GM10248 (cell line): ENCODE measurements at places on chromosomes 6 and 20.
A peak's percentile ranks its signal among the peaks of the same experiment; 100 is the strongest.

DNA sequence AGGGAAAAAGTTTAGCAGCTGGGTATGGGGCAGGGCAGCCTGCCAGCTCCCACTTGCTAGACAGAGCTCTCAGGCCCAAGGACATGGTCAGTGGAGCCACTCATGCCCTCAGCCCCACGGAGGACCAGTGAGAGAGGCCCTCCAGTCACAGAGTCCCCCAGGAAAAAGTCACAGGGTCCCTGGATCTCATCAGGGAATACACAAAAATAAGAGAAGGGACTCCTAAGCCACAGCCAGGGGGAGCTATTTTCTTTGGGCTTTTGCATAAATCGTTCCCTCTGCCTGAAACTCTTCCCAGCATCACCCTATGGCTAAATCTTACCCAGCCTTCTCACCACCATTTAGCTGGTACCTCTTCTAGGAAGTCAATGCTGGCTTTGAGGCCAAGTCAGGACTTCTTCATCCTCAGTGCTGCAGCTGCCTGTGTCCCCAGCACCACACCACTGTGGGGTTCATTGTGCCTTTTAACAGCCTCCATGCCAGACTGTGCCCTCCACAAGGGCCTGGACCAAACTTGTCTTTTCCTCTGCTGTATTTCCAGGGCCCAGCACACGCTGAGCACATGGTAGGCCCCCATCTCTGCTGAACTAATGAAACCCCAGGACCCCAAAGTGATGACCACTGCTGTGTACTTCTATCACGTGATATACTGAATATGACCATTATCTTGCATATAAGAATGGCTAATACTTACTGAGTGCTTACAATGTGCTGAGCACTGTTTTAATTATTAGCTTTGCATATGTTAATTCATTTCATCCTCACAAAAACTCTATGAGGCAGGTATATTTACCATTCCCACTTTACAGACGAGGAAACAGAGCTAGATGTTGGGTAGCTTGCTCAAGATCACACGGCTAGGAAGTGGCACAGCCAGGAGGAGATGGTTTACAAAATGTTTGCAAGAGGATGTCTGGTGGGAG, 2.0 kb downstream of the ZNF335 start:
- DNase-seq = peak; percentile 46

- no peak for DNase-seq
These were observed 114.2 kb upstream of the BEND6 start for GRCh38 chr6:56840467-56841380.

- no peak for DNase-seq
These were observed 33.2 kb upstream of the VEGFA start for GRCh38 chr6:43736844-43737243.

DNA sequence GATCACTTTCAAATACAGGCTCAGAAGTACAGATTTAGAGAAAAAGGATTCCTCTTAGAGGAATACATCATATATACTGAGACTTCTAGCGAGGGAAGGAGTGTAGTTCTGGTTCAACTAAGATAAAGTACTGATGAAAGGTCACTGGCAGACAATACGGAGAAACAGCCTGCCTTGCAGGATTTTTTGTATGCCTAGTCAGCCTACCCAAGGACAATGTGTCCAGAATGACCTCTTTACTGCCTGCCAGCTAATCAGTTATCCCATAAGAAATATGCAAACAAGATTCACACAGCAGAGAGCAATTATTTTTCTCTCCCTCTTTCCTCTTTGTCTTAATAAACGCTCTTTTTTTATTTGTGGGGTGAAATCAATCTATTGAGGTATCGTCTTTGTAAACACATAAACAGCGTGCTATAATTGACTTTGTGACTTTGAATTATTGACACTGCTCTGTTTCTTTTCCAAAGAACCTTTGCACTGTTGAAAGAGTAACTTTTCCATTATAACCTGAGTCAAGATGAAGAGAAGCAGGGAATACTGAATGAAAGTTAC, 1.4 kb upstream of the TSPYL4 start:
- no peak for DNase-seq

- DNase-seq = no peak
These were observed 71.1 kb downstream of the CDH22 start for GRCh38 chr20:46237227-46237626.

DNA sequence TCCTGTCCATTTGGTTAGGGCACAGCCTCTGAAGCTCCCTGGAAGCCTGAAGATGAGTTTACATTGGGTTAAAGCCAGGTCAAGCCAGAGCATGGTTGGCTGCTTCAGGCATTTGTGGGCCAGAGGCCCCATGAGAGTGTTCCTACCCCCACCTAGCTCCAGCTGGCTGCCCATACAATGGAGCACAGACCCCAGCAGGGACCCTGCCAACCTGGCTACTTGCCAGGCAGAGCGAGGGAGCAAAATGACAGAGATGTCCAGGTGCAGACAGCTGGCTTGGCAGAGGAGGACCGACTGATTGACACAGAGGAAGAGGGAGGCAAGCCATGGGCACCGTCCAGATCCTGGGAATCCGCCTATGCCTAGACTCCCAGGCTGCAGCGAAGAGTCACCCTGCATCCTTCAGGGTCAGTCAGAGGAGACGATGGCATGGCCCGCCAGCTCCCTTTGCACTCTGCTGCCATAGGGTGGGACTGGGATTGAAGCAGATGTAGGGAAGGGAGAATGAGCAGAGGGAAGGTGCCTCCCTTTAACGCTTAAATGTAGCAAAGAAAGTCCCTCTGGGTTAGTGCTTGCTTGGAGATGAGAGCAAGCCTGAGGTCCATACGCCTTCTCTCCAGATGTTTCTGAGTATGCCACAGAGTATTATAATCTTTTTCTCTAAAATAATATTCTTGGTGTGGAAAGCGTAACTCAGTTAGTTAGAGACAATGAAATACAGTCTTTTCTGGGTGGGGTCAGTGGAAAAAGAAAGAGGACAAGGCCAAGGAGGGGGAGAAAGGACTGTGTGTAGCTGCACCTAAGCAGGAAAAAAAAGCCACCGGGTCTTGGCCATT, 77.6 kb upstream of the FYN start:
- DNase-seq = no peak

DNA sequence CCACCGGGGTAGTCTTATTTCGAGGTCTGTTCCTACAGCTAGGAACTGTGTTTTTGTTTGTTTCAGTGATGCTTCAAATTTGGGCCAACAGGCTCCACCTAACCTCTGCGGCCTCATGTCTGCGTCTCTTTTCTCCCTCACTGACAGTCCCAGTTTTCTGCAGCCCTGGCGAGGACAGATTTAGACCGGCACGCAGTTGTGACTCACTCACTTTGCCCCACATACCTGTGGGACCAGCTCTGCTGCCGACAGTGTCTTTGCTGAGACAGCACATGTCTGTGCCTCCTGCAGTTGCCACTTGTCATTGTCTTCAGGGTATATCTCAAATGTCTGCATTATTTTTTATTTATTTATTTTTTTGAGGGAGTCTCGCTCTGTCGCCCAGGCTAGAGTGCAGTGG, 29.2 kb downstream of the OSBPL2 start:
- no peak for DNase-seq

- no peak for DNase-seq
These were observed 405.0 kb downstream of the CDKAL1 start for GRCh38 chr6:20939161-20939775.

DNA sequence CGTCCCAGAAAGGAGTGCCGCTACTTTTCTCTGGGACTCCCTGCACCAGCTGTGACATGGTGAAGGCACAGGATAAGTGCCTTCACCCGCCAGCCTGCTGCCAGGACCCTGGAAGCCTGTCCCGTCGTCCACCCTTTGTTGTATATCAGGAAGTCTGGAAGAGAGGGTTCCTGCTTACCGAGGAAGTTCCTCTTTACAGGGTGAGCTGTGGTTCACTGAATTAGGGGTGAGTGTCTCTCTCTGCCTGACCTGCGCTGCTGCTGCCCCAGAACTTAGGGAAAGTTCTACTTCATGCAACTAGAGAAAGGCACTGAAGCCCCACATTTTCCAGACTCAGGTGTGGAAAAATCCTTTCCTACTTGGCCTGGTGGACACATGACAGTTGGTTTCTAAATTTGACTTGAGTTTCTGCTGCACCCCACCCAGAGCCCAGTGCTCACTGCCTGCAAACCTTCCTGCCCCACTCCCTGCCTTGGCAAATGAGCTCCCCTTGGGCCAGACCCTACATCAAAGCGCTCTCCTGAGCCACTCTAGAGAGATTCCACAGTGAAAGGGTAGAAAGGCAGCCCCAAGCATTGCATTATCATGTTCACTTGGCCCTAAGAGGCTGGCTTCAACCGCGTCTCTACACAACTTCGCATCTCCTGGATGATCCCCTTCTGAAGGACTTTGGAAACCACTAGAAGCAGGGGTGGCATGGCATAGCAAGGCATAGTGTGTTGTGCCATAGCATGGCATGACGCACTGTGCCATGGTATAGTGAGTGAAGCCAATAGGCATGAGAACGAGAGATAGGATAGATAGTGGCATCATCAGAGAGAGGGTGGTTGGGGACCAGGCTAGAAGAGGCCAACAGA, 215.8 kb upstream of the CDYL start:
- no peak for DNase-seq

DNA sequence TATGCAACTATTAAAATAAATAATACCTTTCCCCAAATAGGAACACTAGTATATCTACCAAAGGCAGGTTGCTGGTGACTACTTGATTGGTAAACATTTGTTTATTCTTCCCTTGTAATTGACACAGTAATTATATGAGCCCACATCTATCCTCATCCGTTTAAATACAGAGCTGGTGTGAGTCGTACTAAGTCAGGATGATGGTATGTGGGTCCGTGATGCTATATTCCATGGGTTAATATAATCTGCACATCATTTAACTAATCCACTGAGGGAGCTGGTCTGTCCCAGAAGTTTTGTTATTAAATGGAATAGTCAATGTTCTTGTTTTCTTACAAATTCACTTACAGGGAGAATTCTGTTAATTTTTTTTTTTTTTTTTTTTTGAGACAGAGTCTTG, 164.0 kb upstream of the AGPAT4 start:
- no peak for DNase-seq

GRCh38 chr6:112986321-112986720, 639.2 kb downstream of the RFPL4B start:
- no peak for DNase-seq

DNA sequence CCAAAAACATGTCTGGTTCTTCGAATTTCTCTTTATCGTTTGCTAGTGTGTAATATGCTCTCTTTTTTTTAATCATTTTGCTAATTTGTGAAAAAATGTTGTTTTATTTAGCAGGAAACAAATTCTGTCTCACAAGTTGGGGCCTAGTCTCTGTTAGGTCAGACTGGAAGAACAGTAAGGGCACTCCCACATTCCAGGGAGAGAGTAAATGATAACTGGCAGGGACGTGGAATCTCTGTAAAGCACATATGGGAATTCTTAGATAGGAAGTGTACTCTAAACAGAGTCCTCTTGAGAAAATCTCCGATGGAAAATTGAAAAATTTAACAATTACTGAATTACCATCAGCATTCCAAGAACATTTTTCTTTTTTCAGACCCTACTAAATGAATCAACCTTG, 16.4 kb upstream of the CCDC28A start:
- no peak for DNase-seq

DNA sequence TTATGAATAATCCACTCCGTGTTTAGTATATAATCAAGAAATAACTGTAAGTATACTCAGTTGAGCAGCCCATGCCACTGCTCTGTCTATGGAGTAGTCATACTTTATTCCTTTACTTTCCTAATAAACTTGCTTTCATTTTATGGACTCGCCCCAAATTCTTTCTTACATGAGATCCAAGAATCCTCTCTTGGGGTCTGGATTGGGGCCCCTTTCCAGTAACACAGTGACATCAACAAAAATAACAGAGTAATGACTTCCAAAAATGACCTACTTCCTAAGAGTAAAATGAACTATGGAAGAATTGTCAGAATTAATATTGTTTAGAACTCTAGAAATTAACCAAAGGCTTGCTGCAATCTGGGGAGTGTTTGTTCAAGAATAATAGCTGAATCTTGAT, 8.8 kb downstream of the OR2H1 start:
- no peak for DNase-seq

GRCh38 chr20:19816386-19816785, 58.3 kb downstream of the RIN2 start:
- no peak for DNase-seq

GRCh38 chr6:43772681-43773049, 2.7 kb downstream of the VEGFA start:
- no peak for DNase-seq

GRCh38 chr20:24245094-24245493, 224.3 kb upstream of the SYNDIG1 start:
- no peak for DNase-seq

- peak; percentile 67 for DNase-seq
These were observed 4.0 kb downstream of the CDKN1A start for GRCh38 chr6:36682328-36683144.

- peak; percentile 81 for DNase-seq
These were observed 353 bp downstream of the TRAM2 start for GRCh38 chr6:52576392-52577021.
